Hematopoietic multipotent progenitor cell treated with erythropoietin and hydrocortisone succinate and interleukin-3 and kit ligand, for 15 days (in vitro differentiated cells): ENCODE measurements at places on chromosomes 7 and 10.

DNA sequence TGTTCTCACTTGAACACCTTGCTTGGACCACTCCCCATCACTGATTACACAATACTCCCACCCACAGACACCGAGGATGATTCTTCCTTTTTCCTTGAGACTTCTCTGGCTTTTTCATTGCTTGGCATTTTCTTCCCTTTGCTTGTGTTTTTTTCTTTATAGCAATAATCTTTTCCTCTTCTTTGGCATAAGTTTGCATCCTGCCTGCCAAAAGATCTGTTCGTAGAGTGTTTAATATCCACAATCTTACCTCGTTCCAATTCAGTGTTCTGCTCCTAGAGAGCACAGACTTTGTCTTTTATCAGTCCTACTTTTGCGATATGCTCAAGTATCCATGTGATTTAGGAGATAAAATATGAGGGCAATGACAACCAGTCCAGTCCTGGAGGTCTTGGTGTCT lies 303.3 kb upstream of the CDC14C start:
- no peak for DNase-seq

DNA sequence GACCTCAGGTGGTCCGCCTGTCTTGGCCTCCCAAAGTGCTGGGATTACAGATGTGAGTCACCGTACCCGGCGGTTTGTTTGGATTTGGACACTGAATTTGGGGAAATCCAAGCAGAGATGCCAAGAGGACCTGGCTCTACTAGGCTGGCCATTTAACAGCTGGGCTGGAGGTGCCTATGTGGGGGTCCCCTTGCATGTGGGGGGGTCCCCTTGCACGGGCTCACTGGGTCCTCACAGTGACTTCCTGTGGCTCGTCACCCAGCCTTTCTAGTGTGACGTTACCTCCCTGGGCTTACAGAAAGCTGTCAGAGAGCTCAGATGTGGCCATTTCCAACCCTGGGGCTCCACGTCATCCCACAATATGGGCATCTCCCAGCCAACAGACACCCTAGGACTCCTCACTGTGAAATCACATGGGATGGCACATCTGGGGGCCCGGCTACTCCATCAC lies 49.3 kb upstream of the GNA12 start:
- DNase-seq, result no peak

DNA sequence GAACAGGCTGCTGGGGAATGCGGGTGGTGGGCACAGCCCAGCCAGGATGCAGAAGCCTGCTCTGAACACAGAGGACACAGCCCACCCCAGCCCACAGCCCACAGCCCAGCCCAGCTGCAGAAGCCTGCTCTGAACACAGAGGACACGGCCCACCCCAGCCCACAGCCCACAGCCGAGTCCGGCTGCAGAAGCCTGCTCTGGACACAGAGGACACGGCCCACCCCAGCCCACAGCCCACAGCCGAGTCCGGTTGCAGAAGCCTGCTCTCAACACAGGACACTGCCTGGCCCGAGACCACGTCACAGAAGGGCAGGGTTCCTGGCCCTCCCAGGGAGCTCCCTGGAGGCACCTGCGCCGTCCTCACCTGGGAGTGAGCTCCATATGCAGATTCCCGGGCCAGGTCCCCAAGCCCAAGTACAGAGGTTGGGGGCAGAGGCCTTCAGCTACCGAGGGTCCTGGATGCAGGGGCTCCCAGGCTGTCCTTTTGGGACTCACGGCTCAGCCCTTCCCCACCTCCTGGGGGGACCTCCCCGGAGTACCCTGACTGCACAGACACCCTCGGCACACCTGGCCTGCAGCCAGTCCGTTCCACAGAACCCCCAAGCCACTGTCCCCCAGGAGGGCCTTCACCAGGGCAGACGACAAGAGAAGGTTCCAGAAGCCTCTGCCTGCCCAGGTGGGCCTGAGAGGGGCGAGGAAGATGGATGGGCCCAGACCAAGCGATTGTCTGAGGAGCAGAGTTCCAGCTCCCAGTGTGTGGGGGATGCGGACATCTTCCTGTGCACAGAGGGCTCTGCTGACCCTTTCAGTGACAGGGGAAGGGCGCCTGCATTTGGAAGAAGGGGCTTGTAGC lies 23.7 kb upstream of the FOXL3 start:
- no peak for DNase-seq

- no peak for DNase-seq
Measured at GRCh38 chr7:108124820-108125219, 5.3 kb downstream of the LAMB4 start.

GRCh38 chr10:119750391-119751230 lies 24.8 kb downstream of the INPP5F start:
- DNase-seq, result peak; percentile 54

GRCh38 chr7:18552943-18553604 lies 57.5 kb downstream of the HDAC9 start:
- no peak for DNase-seq

- no peak for DNase-seq
Measured at GRCh38 chr7:30755384-30756154, 3.6 kb downstream of the INMT start.

DNA sequence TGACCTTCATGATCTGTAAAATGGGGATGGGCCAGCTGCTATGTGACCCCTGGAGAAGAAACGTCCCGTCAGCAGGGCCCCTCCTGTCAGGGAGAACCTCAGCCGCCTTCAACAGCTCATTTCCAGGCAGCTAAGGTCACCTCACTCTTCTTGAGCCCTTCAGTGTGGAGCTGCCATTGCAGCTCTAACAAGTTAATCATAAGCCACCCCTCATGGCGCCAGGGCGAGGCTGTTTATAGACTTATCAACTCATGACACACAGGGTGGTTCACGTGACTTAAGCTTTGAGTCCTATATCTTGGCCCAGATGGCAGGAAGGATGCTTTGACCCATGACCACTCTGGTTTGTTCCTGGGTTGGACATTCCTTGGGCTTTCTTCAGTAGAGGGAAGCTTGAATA lies 315.1 kb downstream of the TNS3 start:
- peak; percentile 95 for DNase-seq

DNA sequence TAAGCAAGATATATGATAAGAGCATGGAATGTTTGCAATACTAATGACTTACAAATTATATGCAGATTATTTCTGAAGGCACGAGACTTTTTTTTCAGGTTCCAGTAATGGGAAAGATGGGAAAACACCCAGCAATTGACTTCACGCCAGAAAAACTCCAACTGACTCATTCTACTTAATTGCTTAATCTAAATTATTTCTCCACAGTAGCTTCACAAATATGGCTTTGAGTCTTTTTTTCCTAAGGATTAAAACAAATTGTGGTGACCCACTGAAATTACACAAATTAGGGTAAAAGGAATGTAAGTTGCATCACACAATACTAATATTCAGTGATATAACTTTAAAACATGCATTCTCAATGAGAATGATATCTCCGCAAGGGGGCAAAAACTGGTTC lies 138.7 kb downstream of the GNAI1 start:
- DNase-seq, result no peak

DNA sequence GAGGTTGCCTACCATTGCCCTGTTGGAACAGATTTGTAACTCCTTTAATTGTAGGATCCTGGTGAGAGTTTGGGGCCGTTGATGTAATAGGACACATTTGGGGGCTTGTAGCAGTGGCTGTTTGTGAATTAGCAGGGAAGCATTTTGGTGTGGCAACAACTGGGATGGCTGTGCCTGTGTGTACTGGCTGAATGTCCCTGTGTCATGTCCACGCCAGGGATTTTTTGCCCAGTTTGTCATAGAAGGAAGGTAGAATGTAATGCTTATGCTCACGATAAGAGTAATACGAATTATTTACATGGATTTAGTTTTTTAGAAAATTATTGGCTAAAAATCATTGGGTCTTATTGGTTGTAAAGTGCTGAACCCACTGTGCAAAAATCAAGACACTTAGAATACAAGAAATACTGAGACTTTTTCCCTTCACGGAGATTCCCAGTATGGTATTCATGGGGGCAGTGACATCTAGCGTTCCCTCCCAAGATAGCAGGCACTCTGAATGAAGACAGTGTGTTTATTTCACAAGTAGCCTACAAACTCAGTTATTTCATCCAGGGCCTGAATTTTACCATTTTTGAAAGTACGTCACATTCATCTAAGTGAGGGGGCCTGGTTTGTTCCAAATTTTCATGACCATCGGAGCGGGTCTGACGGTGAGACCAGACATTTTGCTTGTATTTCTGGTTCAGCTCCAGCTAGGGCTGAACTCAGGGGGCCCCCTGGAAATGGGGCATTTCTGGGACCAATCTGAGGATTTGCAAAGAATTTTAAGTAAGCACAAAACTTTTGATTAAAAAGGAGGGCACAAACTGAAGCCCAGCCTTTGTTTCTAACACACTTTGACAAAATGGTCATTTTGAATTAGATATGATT lies 74.7 kb downstream of the CACNB2 start:
- DNase-seq, result no peak

- no peak for DNase-seq
Measured at GRCh38 chr7:41568135-41568534, 134.8 kb downstream of the INHBA start.

- peak; percentile 49 for DNase-seq
Measured at GRCh38 chr10:72275351-72276012, 1.8 kb downstream of the DDIT4 start.

DNA sequence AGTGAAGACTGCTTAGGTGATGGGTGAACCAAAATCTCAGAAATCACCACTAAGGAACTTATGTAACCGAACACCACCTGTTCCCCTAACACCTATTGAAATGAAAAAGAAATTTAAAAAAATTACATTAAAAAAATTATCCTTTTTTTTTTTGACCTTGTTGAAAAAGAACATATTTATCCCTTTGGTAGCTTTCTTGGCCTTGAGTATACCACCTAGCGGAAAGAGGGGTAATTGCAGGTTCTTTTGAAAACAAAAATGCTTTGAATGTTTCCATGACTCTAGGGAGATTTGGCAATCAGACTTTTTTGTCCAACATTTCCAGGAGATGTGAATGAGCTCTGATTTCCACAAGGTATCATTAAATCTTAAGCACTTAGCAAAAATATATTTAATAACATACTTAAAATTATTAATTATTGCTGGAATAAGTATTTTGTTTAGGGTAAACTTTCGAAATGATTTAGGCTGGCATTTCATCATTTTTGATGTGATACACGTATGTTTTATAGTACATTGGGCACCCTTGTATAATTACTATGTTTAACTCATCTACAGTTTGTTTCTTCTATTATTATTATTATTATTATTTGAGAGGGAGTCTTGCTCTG lies 47.0 kb upstream of the ELMO1 start:
- DNase-seq, result peak; percentile 27

- no peak for DNase-seq
Measured at GRCh38 chr10:22693860-22694259, 20.5 kb downstream of the PIP4K2A start.

DNA sequence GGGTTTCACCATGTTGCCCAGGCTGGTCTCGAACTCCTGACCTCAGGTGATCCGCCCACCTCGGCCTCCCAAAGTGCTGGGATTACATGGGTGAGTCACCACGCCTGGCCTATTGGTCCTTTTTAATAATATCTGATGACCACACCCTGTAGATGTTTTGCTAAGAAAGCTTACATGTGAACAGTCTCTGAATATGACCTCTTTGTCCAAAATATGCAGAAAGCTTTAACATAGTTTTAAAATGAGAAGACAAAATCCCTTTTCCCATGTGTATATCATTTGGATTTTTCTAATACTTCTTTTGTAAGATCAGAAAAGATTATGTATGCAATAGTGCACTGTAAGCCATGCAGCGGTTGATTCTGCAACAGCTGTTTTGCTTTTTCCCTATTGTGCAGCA lies 38.5 kb downstream of the MCU start:
- no peak for DNase-seq

GRCh38 chr10:129259128-129259815 lies 207.8 kb upstream of the MGMT start:
- no peak for DNase-seq

DNA sequence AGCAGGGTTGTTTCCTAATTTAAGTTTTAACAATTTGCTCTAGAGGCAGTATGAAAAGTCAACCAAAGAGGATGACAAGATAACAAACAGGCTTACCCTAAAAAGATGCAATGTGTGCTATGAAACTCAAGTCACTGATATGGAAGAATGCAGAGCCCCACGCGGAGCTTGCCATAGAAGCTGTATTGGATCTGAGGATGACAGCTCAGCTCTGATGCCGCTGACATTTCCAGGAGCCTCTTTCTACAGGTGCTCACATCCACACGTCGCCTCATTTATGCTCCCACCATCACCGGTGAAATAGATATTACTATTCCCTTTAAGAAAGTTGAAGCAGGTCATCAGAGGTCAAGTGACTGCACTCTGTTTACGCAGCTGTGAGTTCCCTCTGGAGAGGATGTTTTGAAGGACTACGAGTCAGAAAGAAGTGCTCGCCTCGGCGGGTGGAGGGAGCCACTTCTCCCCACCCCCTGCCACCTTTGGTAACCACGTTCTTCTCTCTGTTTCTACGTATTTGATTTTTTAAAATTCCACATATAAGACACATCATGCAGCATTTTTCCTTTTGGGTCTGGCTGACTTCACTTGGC lies 275.4 kb downstream of the GLRX3 start:
- no peak for DNase-seq

DNA sequence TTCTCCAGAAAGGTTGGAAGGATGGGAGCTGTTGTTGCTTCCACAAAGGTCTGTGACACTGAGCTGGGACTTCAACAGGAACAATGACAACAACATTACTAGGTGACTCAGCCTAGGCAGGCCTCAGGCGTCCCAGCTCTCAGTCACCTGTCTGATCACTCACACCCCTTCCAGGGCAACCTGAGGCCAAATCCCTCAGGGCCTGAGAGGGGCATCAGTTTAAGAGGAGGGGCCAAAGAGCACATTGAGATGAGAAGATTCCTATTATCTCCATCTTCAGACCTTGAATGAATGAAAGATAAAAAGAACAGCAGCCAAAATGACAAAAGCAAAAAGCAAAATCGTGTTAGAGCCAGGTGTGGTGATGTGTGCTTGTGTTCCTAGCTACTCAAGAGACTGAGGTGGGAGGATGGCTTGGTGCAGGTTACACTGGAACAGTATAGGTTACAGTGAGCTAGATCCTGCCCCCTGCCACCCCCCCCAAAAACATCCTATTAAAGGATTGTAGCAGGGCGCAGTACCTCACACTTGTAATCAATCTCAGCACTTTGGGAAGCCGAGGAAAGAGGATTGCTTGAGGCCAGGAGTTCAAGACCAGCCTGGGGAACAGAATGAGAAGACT lies at the start of gene ATG9B:
Gene ATG9B, minus strand, starts transcription at position 60 of the 622 bp plus-strand sequence. CDS start 71 bp downstream, outside the sequence.
- no peak for DNase-seq

- no peak for DNase-seq
Measured at GRCh38 chr7:47576031-47576865, 5.7 kb downstream of the TNS3 start.

DNA sequence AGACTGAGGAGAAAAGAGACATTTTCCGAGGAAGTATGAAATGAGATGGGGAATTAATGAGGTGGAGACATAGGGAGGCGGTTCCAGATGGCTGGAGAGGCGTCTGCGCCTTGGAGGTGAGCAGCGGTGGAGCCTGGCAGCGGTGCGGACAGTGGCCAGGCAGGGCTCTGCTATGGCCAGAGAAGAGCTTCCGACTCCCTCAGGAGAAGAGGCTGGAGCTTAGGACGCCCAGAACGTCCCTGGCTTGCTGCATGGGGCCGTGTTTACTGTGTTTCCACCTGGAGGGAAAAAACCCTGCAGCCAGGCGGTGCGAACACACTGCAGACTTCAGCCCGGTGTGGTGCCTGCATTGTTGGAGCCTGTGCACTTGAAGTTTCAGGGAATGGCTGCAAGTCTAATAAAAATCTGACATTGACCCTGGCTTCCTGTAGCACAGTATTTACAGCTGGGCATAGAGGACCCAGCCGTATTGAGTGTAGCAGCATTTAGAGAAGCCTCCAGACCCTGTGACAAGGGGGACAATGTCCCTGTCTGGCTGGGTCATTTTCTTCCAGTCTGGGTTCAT lies 447.1 kb upstream of the MKI67 start:
- DNase-seq, result no peak
